Brain microvascular endothelial cell (primary cell): ENCODE measurements at places on chromosomes 4 and X.

DNA sequence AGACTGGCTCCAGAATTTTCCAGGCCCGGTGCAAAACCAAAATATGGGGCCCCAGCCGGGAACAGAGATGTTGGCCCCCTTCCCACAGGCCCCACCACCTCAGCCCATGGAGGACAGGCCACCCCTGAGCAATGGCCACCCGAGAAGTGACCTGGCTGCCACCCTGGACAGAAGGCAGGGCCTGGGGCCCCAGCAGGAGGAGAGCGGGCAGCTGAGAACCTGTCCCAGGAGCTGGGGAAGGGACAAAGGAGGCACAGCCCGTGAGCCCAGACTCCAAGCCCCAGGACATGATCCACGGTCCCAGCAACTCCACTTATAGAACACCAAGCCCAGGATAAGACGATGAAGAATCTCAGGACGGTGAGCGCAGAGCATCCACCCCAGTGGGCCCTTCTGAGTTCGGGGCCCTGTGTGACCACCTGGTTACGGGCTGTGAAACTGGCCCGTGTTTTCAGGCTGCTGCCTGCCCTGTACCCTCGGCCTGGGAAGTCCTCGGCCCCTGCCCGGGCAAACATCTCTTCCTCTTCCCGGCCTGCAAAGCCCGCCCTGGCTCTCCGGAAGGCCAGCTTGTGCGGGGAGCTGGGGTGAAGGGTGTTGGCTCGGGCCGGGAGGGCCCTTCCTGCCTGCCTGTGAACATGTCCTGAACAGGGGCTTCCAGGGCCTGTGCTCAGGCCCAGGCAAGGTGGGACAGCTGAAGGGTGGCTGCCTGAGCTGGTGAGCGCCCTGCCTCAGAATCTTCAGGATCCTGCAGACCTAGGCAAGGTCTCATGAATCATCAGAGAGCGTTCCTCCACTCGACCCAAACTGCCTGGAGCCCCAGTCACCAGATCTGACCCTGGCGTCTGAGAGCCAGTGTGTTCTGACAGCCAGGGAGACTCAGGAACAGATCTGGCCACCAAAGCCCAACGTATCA is 47.0 kb upstream of the MAN2B2 start:
- DNase-seq, result no peak

- no peak for DNase-seq
Measured at GRCh38 chrX:64662876-64663275, 267.6 kb upstream of the MTMR8 start.

DNA sequence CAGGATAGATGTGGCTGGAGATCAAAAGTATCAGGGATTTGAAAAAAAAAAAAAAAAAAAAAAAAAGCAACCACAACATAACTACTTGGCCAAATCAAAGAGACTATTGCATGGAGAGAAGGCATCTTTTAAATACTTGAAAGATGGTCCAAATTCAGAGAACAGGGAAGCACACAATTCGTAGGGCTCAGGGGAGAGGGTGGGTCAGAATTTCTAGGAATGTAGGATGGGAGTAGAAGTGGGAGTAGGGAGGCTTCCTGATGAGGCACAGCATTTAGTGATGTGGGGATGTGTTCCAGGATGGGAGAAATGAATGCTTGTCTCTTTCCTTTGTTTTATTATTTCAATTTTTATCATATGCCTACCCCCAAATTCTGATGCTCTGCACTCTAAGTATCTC is 36.3 kb downstream of the RTL3 start:
- no peak for DNase-seq

DNA sequence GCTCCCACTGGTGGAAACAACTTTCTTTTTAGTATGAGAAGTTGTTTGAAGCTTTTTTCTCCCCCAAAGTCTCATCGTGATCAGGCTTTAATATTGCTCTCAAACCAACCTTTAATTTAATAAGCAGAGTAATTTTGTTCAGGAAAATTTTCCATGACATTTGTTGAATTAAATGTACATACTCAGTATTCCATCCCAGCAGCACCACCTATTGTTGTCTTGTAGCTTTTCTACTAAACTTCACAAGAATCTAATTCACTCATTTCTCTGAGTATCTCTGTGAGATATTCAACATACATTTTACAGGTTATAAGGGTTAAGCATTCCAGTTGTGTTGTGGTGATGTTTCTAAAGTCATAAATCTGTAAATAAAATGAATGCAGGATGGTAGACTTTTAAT is 218.3 kb upstream of the HAND2 start:
- DNase-seq, result no peak

- peak; percentile 33 for DNase-seq
Measured at GRCh38 chr4:112813790-112814189, 176.8 kb downstream of the LARP7 start.

DNA sequence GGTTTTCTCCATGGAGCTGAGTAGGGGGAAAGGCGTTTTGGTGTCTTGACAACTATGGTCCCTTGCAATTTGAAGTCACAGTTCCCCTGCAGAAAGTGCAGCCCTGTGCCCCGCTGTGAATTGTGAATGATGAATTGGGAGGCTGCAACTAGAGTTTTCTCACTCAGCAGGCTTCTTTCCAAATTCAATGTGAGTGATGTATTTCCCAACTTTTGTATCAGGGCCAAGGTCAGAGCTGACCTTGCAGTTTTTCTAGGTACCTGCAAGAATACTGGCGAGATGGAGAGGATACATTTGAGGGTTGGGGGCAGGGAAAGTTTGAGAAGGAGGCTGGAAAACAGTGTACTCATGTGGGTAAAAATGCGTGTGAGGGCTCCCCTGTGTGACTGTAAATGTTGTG is 11.7 kb downstream of the PHEX start:
- DNase-seq, result no peak

DNA sequence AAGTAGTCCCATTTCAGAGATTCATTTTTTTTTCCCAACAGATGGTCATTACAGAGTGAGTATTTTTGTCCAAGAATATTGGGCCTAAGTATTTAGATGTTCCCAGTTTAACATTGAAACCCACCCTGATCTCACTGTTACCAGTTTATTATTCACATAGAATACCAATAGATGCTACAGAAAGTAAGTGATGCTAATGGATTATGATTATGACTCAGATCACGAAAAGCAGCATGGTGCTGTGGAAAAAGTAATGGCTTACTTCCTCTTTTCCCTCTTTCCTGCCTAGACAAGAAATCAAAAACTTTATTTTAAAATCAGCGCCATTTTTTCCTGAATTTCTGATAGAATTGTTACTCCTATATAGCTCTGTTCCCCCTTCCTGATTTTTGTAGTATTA is 51.9 kb downstream of the GSPT2 start:
- DNase-seq, result no peak

DNA sequence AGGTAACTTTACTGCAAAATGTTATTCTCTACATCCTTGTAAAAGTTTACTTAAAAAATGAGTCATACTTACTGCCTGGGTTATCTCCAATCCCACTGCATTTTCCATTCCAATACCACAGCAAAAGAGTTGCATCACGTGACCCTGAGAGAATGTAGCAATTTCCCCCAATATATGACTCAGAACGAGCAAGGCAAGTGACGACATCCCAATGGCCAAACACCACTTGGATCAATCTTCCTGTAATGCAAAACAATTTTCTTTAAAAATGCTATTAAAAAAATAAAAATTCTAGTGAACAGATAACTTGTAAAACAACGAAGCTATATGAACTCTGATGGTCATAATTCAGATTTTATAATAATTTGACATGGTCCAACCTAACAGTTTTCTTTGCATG is 224.3 kb downstream of the DCLK2 start:
- peak; percentile 96 for DNase-seq

DNA sequence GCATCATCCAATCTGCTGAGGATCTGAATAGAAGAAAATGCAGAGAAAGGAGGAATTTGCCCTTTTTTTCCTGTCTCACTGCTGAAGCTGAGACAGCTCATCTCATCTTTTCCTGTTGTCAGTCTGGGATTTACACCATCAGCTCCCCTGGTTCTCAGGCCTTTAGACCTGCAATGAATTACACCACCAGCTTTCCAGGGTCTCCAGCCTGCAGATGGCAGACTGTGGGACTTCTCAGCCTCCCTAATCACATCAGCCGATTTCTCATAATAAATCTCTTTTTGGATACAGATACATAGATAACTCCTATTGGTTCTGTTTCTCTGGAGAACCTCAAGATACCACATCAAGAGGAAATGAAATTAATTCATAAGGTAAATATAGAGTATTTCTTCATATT is 134.6 kb upstream of the MAB21L2 start:
- no peak for DNase-seq

- no peak for DNase-seq
Measured at GRCh38 chr4:3706565-3707422, 59.4 kb upstream of the ADRA2C start.

- DNase-seq, result no peak
Measured at GRCh38 chr4:1682860-1683259, 1.3 kb downstream of the FAM53A start.

- peak; percentile 20 for DNase-seq
Measured at GRCh38 chr4:85398276-85398675, 76.7 kb upstream of the ARHGAP24 start.

DNA sequence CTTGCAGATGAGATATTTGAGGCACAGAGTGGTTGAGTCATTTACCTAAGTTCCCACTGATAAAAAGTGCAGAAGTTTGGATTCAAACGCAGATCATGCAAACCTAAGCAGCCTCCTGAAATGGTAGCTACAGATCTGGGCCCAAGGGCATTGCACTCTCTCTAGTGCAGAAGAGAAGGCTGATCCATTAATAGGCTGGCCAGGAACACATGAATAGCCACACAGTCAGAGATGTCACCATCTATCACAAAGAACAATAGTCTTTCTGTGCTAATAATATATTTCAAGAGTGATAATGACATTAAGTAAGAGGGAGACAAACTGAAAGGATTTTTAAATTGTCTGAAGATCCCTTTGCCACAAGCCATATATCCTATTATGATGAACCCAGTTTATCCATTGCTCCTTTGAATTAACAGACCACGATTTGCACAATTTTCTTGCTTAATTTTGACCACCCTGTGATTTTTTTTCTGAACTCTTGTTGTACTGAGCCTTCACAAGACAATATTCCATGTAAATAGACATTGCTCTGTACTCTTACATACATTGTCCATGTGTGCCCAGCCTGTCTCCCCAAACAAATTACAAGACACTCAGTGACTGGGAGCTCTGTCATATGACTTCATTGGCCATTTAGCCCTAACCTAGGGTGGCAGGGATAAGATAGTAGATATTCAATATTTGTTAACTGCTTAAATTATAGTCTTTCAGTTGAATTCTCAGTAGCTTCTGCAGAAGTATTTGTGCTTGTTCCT is 112.4 kb upstream of the RBPJ start:
- DNase-seq, result no peak

DNA sequence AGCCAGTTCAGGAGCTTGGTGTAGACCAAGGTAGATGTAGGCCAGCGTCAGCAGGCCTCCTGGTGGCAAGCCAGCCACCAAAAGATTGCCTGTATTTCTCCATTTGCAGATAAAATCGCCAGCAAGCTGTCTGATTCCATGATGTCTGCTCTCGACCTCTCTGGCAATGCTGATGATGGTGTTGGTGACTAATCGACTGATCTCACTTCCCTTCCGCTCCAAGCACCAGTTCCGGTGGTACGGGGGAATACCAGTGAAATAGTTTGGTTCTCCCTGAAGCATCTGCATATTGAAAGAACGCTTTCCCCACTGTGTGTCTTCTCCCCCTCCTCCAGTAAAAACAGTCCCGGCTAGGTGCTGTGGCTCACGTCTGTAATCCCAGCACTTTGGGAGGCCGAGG is 30.4 kb downstream of the GNL3L start:
- peak; percentile 2 for DNase-seq

DNA sequence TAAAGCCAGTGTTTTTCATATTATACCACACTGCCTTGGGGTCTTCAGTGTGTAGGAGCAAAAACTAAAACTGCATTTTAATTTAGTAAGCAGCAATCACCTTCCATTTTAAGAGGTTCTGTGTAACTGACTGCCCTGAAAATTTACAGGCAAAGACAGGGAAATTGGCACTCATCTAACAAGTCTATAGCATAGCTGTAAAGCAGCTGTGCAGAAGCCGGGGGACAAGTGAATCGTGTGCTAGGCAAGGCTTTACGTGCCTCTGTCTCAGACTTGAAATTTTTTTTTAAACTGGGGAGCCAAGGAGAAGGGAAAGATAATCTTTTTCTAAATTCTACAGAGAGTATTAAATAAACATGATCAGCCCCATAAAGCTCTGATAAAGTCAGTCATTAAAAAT is 39.7 kb downstream of the TSPAN5 start:
- DNase-seq, result no peak

DNA sequence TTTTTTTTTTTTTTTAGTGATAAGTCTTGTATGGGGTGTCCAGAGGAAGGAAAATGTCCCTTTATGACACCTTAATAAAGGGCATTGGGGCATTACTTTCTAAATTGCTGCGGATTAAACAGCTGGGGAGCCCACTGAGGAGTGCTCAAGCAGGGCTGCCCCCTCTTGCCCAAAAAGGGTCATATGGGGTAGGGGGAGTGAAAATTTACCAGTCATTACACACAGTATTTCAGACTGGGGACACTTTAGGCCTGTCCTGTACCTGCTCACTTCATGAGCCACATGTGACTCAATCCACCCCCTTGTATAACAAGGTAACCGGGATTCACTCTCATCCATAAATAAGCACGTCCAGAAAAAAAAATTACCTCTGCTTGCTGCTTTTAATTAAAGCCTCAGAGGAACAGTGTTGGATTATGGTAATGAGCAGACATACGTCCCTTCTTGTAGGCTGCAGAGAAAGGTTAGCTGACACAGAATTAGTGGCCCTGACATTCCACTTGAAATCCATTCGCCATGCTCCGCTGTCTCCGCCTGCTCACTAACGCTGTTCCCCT is 1.8 kb downstream of the PRDM8 start:
- no peak for DNase-seq

GRCh38 chr4:183638436-183638835 is 20.5 kb downstream of the RWDD4 start:
- DNase-seq, result no peak

DNA sequence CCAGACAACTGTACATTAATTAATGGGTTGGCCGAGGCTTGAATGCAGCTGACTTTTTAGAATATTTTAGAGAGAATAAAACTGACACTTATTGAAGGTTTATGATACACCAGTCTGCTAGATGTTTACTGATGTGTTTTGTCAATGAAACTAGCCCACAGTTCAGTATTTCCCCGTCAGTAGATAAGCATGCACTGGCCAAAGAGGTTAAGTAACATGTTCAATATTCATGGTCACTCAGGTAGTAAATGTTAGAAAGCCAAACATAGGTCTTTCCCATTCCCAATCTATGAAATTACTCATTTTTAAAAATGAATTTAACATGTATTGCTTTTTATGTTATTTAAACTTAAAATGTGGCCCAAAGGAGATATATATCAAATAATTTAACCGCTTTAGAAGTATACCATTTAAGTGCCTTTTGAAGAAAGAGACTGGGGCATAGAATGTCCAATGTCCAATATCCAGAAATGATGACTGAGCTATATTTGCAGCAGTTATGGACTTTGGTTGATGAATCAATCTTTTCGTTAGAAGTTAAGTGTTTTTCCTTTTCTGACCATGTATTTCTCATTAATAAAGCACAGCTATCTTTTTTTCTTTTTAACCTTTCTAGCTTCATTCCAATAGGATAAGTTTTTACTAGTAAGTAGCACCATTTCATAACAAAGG is 156.1 kb downstream of the RAPGEF2 start:
- DNase-seq, result no peak
